Upper lobe of left lung (tissue), 6 donors: ENCODE measurements at places on chromosomes 12 and 14. TPM values are rescaled to one million over a fixed set of nuclear protein-coding genes. Genes with fewer than 3 reads are reported as not detected.
A peak's percentile ranks its signal among the peaks of the same experiment; 100 is the strongest.

DNA sequence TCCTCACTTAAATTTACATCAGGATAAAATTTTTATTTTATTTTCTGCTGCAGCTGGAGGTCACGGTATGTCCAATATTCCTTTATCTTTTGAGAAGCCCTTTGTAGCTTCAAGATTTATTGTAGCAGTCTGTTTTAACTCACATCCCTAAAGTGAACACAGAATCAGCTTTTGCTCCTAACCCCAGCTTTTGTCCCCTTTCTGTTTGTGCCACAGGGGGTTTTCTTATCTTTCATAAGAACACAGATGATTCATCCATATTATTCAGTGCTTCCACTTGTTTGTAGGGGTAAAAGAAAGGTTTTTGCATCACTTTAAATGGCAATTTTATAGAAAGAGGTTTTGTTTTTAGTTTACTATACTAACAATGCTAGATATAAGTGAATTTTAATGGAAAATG, 21.8 kb upstream of the PIK3C2G start:
- no peak for DNase-seq

- no peak for DNase-seq
Observed at GRCh38 chr12:19150273-19150900, 20.9 kb downstream of the PLEKHA5 start.

DNA sequence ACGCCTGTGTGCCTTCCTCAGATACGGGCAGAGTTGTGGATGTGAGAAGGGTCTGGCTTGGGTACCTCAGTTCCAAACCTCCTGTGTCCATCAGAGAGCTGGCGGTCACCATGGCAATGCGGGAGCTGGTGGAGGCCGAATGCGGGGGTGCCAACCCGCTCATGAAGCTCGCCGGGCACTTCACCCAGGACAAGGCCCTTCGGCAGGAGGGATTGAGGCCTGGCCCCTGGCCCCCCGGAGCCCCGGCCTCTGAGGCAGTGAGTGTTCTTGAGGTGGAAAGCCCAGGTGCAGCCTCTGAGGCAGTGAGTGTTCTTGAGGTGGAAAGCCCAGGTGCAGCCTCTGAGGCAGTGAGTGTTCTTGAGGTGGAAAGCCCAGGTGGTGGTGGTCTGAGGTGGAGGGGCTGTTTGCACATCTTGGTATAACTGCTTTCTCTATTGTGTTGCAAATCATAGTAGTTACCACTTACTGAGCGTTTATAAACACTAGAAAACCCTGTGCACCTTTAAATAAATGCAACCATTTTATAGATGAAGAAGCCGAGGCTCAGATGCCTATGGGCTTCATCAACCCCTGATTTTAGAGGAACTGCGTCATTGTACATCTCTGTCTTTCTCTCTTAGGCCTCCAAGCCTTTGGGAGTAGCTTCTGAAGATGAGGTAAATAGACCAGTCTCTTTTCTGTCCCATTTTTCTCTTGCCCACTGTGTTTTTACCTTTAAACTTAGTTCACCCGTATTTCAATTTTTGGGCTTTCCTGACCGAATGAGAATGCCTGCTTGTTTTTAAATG, 976 bp downstream of the PEX5 start:
- peak; percentile 80 for DNase-seq

DNA sequence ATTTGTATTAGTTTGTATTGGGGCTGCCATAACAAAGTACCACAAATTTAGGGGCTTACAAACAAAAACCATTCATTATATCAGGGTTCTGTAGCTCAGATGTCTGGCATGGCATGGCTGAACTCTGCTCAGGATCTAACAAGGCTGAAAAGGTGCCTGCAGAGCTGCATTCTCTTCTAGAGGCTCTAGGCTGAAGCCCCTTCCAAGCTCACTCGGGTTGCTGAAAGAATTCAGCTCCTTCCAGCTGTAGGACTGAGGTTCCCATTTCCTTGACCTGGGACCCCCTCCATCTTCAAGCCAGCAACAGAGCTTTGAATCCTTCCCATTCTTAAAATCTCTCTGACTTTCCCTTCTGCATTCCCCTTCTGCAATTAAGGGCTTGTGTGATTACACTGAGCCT, 90.7 kb downstream of the NUAK1 start:
- DNase-seq: no peak

- no peak for DNase-seq
Observed at GRCh38 chr14:99681832-99682148, 2.3 kb upstream of the CYP46A1 start.

DNA sequence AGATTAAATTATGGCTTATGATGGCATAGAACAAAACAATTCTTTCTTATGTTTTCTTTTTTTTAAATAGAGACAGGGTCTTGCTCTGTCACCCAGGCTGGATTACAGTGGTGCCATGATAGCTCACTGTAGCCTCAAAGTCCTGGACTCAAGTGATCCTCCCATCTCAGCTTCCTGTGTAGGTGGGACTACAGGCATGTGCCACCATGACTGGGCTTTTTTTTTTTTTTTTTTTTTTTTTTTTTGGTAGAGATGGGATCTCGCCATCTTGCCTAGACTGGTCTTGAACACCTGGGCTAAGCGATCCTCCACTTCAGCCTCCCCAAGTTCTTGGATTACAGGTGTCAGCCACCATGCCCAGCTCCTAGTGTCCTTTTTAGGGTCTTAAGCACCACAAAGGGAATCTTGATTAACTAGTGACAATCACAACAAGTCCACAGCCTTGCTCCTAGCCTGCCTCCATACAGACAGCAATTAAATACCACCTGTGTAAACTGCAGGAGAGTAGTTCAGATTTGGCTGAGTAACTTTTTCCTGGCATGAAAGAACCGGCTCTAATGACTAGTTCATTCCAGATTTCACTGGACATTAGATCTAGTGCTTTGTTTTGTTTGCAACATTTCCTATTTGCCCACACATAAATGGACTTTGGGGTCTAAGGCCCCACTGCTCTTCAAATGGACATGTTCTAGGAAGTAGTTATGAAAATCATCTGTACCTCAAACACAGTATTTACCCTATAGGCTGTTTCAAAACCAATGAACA, 61.6 kb downstream of the SH2B3 start:
- no peak for DNase-seq

GRCh38 chr14:99186956-99187690, 84.9 kb downstream of the BCL11B start:
- DNase-seq: no peak

GRCh38 chr12:94262228-94263010, 114.0 kb downstream of the PLXNC1 start:
- peak; percentile 94 for DNase-seq

- no peak for DNase-seq
Observed at GRCh38 chr14:102055181-102055901, 31.5 kb downstream of the HSP90AA1 start.

- DNase-seq: no peak
Observed at GRCh38 chr12:91633206-91633605, 450.6 kb upstream of the DCN start.

DNA sequence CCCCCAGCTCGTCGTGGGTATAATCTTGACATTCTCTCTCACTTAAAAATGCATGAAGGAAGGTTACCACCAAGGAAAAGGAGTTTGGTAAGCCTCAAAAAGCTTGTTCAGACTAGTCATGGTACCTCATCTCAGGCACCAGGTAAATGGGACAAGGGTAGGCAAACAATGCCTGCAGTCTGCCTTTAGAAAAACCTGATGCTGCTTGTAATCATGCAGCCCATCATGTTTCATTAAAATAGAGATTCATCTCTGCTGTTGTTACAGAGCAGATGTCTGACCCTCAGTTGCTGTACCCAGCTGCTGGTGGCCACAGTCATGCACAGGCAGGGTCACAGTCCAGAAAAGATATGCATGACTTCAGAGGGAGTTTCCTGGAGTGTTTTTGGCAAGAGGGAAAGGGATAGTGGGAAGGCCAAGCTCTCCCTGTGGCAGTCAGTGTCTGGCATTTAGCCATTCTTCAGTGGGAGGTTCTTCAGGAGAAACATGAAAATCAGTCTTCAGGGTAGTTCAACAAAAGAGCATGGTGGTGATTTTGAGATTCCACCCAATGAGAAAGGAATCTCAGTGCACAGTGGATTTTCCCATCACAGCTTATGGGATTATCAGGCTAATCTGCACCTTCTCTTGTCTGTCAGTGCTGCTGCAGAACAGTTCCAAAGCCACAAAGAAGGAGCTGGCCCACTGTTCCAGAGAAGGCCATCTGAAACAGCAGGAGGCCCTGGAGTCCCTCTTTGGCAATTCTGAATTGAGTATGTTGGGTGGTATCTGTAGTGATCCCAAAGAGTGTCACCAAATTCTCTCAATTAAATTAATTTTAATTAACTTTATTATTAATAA, 202.7 kb upstream of the FRMD6 start:
- DNase-seq: no peak

- no peak for DNase-seq
Observed at GRCh38 chr14:51789114-51789513, 71.3 kb upstream of the GNG2 start.

- DNase-seq: no peak
Observed at GRCh38 chr12:98419795-98420404, 95.5 kb upstream of the TMPO start.

DNA sequence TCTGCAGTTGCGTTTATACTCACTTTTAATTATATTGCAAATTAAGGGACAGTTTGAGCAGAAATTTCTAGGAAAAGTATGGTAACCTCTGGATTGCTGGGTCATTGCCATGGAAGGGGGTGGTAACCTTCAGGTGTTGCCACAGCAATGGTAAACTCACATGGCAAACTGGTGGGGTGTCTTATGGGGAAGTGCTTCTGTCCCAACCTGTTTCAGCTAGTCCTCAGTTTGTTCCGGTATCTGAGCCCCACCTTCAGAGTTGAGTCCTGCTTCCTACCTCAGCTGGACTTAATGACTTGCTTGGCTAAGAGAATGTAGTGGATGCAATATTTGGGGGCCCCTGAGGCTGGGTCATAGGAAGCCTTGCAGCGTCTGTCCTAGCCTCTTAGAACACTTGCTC, 7.3 kb upstream of the CLMN start:
- DNase-seq: no peak

GRCh38 chr12:125245581-125246557, 180.6 kb downstream of the AACS start:
- no peak for DNase-seq

DNA sequence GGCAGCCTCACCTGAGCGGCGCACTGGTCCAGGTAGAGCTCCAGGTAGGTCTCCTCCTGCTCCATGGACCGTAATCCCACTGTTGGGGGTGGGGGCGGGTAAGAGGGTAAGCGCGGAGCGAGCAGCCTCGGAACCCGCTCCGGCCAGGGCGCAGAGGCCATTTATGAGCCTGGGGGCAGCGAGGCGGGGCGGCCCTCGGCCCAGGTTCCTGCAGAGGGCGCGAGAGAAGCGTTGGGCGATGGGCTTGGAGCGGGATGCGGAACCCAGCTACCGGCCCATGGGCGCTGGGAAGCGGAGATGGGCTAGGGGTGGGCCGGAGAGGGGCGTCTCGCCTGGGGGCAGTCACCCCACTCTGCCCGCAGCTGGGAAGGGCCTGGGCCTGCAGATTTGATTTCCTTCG, at the start of gene TBPL2:
Gene TBPL2 (minus strand): TSS at position 232 of the 400 bp plus-strand sequence. CDS start 167 bp downstream, at position 65.
- peak; percentile 78 for DNase-seq

GRCh38 chr12:46384451-46385309, 12.1 kb upstream of the SLC38A2 start:
- no peak for DNase-seq

- no peak for DNase-seq
Observed at GRCh38 chr12:12701457-12701856, 5.5 kb upstream of the GPR19 start.

- DNase-seq: no peak
Observed at GRCh38 chr14:98501836-98502235, 770.2 kb downstream of the BCL11B start.

- no peak for DNase-seq
Observed at GRCh38 chr12:110165540-110166159, 41.5 kb downstream of the IFT81 start.

DNA sequence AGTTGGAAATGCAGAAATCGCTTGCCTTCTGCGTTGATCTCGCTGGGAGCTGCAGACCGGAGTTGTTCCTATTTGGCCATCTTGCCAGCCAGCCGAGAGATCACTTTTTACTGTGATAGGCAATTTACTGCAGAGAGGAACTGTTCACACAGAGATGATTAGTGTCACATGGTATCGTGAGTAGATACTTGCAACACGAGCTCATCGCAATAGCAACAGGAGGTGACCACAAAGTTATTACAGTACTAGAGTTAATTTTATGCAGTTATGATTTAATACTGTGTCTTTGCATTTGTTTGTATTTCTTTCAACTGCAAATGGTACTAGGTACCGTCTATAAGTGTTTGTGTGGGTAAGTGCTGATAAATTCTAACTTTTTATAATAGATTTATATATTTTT, 27.8 kb downstream of the NOPCHAP1 start:
- DNase-seq: no peak

DNA sequence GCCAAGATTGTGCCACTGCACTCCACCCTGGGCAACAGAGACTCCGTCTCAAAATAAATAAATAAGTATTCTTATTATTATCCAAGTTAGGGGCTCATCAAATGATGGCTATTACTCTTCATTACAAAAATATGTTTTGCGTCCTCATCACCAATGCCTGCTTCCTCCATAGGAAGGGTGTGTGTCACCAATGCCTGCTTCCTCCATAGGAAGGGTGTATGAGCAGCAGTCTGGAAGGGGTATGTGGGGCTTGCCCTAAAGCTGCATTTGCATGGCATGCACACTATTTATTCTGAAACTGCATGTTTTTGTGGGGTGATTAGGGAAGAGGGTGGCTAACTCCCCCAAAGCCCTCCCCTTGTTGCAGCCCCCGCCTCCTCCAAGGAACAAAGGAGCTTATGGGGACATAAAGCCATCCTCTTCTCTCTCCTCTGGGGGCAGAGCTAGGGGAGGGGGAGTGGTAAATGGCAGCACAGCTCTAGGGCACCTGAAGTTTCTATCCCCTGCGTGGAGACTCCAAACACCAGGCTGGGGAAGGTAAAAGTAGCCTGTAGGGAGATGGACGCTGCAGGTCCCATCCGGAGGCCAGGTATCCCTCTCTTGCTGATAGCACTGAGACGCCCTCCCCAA, 1.3 kb downstream of the CAMKK2 start:
- DNase-seq: no peak

GRCh38 chr12:124456652-124457152, 110.7 kb downstream of the NCOR2 start:
- DNase-seq: peak; percentile 74

DNA sequence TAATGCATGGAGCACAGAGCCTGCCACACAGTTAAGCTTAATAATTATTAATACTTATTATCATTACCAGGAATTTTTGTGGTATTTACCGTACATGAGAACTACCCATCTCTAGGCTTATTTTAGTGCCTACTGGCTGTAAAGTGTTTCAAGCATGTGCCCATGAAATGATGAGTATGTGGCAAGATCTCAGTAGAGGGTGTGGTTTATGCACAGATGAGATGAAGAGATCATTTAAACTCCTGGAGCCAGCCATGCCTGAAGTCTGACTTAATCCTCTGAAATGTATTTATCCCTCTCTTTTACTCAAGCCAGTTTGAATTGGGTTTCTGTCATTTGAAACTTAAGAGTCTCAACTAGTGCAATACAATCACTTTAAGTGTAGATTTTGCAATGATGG, 60.2 kb downstream of the DAO start:
- no peak for DNase-seq

GRCh38 chr14:59961518-59962062, 41.6 kb downstream of the LRRC9 start:
- DNase-seq: no peak

GRCh38 chr14:67556671-67557070, 23.6 kb downstream of the PLEKHH1 start:
- no peak for DNase-seq

- peak; percentile 12 for DNase-seq
Observed at GRCh38 chr14:105123981-105124765, 44.4 kb downstream of the JAG2 start.

SRRM4 gene
- 0.33 TPM for total RNA-seq

FAM90A1 gene
- 0.34 TPM for total RNA-seq

GARIN6 gene
- not detected for total RNA-seq

ARF3 gene
- total RNA-seq: 79.0 TPM

TAS2R20 gene
- 0.84 TPM for total RNA-seq

GDF3 gene
- not detected for total RNA-seq
